Stomach (tissue), 19 donors: ENCODE measurements at places on chromosomes 3 and 15. TPM values are rescaled to one million over a fixed set of nuclear protein-coding genes. Genes with fewer than 3 reads are reported as not detected.

- peak; percentile 90 for DNase-seq
These were observed at the start of gene C2CD4A for GRCh38 chr15:62066663-62067447. Gene C2CD4A (plus strand): TSS chr15:62066977. CDS start chr15:62067614, 637 bp downstream.

GRCh38 chr3:14555835-14556234 lies 15.7 kb upstream of the GRIP2 start:
- DNase-seq = peak; percentile 64

DNA sequence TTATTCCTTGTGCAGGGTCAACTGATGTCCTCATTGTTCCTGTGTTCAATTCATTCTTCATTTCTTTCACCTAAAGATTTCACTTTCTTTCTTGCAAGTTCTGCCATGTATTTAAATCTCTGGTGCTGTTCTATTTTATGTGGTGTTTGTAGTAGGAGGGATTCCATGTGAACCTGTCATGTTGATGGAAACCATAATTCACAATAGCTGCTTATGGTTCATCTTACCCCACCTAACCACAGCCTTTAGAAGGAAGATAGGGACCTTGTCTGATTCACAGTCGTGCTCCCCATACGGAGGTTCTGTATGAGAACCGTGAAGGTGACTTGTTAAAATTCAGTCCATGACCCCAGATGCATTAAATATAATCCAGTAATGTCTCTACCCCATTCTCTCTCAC lies 21.9 kb downstream of the SLCO2A1 start:
- DNase-seq = no peak

The FAM131A gene
- 73.2 TPM for total RNA-seq

The SATB1 gene
- 67.2 TPM for total RNA-seq
